ENCODE measurements at places on chromosomes 7 and 10.

DNA sequence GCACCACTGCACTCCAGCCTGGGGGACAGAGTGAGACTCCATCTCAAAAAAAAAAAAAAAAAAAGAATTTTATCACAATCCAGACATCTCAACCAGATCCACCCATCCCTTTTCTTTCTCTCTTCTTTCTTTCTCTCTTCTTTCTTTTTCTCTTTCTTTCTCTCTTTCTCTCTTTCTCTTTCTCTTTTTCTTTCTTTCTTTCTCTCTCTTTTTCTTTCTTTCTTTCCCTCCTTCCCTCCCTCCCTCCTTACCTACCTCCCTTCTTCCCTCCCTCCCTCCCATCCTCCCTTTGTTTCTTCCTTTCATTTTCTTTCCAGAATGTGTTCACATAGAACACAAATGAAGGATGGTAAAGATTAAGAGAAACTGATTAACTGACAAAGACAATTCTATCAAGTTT, 18.1 kb upstream of the HOXA13 start:
- no peak for DNase-seq

DNA sequence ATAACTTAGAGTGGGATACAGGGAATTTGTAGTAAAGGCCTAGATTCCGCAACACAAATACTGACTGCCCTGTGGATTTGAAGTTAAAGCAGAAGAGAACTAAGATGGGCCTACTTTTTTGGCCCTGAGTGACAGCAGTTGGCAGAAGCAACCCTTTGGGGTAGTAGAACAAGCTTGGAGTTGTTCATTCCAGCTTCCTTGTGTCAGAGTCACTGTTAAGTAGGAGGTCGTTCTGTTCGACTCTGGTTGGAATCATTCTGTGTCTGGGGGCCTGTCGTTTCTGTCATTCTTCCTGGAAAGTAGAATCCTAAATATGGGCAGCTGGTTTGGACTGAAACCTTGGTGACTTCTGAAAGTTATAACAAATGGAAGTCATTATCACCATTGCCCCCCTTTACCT, 865.9 kb downstream of the LRMDA start:
- no peak for DNase-seq

GRCh38 chr7:148185041-148185440, 405.5 kb upstream of the C7orf33 start:
- no peak for DNase-seq

DNA sequence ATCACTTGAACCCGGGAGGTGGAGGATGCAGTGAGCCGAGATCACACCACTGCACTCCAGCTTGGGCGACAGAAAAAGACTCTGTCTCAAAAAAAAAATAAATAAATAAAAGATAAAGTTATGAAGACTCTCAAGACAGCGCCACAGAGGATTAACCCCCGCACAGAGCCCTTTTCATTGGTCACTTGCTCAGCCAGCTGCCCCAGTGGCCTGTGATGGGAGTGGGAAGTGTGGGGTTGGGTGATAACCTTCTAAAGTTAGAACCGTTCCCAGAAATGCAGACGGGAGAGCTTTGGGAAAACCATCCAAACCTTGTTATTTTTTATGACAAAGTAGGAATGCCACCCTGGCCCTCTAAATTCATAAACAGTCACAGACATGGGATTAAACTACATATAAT, 57.4 kb downstream of the PARP12 start:
- DNase-seq: no peak

DNA sequence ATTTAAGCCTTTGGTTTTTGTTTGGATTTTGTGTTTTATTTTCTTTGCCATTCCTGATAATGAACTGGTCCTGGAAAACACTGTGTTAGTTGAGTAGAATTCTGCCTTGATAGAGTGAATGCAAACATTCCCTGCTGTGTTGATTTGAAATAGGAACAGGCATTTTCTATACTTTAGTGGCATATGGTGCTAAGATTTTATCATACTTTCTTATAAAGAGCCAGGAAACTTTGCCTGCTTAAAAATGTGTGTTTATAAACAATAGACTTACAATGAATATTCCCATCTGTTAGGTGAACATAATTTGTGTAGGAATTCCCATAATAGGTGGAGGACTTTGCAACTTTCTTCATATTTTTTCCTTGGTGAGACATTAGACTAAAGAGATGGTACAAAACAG, 333.3 kb downstream of the SDK1 start:
- DNase-seq: no peak

DNA sequence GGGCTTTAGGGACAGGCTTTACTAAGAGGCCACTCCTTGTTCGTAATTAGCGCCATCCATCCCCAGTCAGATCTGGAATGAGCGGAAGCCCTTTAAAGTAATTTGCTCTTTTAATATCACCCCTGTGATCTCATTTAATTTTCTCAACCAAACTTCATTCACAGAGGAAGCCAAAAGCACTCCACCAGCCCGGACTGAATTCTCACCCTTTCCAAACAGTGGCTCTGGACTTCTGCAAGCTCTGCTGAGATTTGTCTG, 43.1 kb downstream of the UNC5B start:
- no peak for DNase-seq

DNA sequence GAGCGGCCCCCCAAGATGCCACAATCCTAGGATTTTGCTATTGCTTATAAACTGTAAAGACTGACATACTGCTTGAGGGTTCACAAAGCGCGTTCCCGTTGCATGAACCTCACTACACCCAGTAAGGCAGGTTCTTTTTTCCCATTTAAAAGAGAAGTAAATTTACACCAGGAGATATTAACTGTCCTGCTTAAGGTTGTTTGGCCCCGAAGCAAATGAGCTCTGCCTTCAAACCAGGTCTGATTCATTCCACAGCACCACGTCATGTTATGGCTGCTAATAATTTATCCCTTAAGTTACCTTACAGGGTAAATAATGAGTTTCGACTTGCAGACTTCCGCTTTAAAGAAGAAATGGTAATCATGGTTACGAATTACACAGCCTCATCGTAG, 559 bp upstream of the FKBP14 start:
- DNase-seq: peak; percentile 60

DNA sequence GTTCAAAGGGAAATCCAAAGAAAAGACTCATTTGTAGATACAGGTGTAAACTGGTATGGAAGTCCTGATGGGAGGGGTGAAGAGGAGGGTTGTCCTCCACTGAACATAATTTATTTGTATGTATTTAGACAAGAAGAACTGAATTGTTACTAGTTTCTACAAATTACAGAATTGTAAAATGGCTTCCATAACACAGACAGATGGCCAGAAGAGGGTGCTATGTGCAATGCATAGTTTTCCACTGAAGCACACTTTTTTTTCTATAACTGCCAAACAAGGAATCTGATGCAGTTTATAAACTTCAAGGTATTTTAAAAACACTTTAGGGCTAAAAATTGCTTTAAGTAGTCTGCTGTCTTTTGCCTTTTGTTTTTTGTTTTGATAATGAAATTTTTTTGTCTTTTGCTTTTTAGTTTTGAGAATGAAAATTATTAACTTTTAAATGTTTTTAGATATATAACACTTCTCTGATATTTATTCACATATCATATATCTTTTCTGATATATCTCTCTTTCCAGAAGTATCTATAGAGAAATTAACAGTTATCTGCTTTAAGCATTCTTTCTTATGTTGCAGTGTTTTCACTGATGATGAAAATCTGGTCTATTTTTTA, 58.5 kb downstream of the PHYHIPL start:
- no peak for DNase-seq

GRCh38 chr7:148916186-148916585, 32.1 kb upstream of the EZH2 start:
- no peak for DNase-seq

GRCh38 chr7:44195889-44196288, 4.9 kb upstream of the YKT6 start:
- no peak for DNase-seq

DNA sequence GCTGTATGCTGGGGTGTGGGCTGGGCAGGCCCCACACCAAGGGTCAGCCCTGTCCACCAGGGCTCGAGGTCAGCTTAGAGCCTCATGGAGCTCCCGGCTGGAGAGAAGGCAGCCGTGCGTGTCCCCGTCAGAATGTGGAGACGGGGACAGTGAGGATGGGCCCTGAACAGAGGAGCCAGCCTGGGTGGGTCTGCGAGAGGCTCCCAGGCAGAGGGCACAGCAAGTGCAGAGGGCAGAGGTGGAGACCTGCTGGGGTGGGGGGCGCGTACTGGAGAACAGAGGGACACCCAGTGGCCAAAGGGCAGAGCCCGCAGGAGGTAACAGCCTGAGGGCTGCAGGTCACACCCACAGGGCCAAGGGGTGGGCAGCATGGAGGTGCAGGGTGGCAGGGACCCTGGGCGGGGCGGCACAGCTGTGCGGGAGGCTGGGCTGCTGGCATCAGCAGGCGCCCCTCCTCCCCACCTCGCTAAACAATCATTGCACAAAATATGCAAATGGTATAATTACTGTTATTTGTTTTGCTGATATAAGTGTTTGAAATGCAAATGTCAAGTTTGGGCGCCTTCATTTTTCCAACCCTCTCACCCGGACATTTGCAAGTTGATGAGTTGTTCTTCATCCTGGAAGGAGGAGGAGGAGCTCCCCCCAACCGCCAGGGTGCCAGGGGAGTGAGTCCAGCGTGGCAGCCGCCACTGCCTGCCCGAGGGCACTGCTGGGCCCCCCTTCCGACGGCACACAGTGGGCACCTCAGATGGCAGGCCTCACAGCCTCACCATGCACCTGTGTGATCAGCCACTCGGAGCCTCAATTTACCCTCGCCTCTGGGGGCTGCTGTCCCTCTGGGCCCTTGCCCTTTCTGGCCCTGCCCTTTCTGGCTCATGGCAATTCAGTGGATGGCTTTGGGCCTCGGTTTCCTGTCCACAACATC, 35.0 kb downstream of the ELFN1 start:
- DNase-seq: no peak

GRCh38 chr10:8224591-8224990, 170.1 kb downstream of the GATA3 start:
- DNase-seq: no peak

DNA sequence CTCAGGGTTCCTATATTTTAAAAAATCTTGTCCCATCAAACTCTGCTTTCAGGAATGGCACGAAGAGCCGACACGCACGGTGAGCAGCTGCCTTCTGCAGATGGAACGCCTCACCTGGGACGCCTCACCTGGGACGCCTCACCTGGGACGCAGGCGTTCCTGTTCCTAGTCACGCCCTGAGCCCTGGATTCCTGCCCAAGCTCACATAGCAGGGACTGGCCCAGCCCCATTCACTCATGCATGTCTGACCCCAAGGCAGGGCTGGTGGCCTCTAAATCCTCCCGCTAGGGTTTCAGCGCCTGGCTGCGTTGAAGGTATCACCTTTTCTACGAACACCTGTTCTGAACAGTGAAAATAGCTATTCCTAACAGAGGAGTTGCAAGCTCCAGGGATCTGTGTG, 49.8 kb downstream of the CARD11 start:
- no peak for DNase-seq

DNA sequence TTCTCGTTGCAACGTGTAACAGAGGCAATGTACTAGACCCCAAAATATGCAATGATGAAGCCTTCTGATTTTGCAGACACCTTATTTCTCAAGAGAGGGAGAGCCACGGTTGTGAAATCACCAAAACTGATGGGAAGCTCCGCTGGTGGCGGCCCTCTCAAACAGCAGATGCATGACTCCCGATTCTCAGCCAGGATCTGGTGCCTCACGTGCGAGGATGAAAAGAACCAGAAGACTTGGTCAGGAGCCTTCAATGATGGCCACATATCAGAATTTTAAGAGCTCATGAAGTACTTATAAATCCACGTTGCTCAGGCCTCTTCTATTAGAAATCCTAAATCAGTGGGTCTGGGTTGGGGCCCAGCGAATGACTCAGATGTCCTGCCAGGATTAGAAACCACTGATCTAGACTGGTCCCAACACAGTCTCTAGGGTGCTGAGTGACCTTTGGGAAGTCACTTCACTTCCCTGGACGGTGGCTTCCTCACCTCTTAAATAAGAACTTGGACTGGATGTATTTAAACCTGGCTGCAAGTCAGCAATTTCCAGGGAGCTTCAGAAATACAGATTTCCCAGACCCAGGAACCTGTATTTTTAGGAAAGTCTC, 41.9 kb upstream of the FAM180A start:
- no peak for DNase-seq

DNA sequence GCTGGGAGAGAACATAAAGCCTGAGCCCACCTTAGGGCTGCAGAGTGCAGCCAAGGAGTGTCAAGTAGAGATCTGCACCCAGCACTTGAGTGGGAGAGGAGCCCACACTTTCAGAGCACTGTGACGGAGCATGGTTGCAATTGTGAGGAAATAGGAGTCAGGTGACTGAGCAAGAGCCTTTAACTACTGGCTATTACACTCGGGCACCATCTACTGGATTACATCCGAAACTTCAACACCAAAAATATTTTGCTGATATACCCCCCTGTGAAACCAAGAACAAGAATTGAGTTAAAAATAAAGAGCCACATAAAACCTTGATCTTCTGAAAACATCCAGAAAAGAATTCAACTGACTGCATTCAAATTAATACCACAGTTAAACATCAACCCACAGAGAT, 657.9 kb downstream of the NXPH1 start:
- no peak for DNase-seq

DNA sequence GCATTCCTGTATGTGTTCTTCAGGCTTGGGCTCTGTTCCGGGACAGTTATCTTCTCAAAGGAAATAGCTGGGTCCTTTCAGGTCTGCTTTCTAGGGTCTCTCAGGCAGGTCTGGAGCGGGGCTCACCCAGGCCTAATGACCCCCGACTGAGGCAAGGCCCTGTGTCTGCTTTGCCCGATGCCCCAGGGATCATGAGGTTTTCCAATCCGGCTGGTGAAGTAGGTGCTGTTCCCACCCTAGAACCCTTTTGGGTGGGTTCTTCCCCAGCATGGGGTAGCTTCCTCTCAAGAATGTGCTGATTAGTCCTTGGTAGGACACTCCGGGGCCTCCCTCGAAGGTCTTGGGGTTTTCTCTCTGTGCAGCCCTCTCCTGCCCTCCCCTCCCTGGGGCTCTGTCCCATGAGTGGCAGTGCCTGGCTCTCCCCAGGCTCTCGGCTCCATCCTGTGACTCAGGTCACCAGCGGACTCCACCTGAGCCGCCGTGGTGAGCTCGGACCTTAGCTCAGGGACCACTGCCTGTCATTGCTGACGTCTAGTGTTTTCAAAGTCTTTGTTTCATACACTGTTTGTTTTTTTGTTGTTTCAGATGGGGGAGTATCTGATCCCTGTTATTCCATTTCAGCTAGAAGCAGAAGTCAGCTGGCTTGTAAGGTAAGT, 71.0 kb upstream of the NKX6-2 start:
- DNase-seq: no peak

DNA sequence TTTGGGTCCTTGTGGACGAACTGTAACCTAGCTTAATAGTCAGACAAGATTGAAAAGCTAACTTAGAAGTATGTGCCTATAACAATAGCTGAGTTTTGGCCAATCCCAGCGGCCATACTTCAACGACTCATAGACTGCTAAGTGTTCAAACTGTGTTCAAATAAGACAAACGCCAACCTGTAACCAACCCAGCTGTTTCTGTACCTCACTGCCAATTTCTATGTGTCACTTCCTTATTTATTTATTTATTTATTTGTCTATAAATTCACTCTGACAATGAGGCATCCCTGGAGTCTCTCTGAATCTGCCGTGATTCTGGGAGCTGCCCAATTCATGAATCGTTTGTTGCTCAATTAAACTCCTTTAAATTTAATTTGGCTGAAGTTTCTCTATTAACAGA, 21.7 kb downstream of the ST8SIA6 start:
- no peak for DNase-seq

Data from CD4-positive, alpha-beta T cell treated with Interleukin-15 for 4 hours (primary cell).